ENCODE measurements at places on chromosomes 2 and 18. TPM values are rescaled to one million over a fixed set of nuclear protein-coding genes. Genes with fewer than 3 reads are reported as not detected.

Gene LONRF2
- 0.19 TPM for total RNA-seq

Gene SLC66A2
- total RNA-seq: 40.7 TPM

Gene DLGAP1
- 1.6 TPM for total RNA-seq

Gene RIF1
- 23.4 TPM for total RNA-seq
